ENCODE measurements at places on chromosomes 13 and 19.

DNA sequence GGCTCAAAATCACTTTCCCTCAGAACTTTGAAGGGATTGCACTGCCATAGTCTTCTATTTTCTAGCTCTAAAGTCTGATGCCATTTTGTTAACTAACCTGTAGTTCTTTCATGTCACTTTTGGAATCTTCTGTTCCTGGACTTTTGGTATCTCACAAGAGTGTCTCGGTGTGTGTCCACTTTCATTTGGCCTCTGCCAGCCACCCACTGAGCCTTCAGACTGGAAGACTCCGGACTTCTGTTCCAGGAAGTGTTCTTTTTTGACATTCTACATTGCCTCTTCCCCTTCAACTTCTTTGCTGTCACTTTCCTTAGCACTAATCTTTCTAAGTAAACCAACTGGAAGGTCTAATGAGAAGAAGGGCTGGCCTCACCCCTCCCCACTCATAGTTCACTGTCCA lies 25.0 kb upstream of the LAMP1 start:
- DNase-seq = no peak

GRCh38 chr13:59745392-59745788 lies 418.3 kb downstream of the DIAPH3 start:
- no peak for DNase-seq

DNA sequence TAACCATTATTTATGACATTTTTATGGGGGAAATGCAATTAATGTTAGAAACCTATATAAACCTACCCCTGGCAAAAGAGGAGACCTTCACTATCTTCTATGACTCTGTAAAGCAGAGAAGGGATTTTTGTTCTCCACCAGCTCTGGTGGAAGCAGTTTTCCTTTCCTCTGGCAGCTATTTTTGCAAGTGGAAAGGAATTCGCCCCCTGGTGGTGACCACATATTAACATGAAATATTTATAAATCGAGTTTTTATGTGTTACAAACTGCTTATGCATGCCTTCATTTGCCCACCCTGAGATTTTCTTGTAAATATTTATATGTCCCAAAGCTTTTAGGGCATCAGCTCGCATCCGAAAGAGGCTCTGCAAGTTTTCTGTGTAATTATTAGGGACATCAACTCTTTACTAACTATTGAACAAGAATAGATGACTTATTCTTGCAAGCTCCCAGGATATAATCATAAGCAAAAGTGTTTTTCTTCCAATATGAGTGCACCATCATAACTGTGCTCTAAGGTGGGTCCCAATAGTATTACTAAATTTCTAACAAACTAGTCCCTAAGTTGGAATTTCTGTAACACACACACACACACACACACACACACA lies 62.4 kb downstream of the SERTM1 start:
- peak; percentile 38 for DNase-seq

- no peak for DNase-seq
Measured at GRCh38 chr19:703651-704446, 4.9 kb upstream of the PALM start.

DNA sequence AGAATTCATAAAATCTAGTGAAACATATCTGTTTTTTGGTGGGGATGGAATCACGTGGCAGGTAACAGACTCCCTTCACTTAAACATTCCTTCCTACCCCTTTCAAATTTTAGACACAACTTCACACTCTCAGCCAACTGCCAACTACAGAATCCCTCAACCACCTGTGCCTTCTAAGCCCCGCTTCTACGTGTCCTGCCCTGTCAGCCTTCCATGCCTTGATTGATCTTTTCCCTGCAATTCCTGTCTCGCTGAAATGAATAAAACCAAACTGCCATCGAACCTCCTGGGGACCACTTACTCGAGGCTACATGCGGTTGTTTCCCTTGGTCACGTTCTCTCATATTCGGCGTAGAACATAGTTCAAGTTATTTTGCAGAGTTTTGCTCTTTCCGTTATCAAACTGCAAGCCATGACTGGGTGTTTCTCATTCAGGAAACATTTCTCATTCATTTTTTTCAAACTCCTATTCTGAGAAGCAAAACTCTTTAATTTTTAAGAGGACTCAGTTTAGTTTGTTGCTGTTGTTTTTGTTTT lies 1.1 kb downstream of the ZNF625 start:
- no peak for DNase-seq

DNA sequence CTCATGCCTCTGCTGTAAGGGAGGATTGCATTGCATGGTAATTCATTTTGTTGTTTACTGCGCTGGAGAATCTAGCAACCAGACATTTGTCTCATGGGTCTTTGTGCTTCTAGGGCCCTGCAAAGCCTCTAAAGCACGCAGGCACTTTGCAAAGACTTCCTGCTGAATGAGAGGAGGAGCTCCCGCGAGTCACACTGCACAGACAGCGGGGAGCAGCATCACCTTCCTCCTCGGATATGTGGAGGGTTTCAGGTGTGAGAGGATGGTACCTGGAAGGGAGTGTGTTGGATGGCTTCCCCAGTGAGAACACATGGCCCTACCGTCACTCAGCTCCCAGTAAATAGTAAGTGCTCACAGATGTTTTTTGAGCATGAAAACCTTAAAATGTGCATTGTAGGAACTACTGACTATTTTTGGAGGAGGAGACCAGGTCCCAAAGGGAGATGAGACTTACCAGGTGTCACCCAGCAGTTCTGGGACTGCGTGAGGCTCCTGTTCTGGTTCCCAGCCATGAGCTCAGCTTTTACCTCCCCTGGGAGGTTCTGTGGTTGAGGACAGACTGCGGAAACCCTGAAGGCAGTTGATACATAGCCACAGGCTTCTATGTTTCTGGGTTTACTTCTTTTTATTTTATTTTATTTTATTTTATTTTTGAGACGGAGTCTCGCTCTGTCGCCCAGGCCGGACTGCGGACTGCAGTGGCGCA lies 278.0 kb downstream of the FGF9 start:
- no peak for DNase-seq

DNA sequence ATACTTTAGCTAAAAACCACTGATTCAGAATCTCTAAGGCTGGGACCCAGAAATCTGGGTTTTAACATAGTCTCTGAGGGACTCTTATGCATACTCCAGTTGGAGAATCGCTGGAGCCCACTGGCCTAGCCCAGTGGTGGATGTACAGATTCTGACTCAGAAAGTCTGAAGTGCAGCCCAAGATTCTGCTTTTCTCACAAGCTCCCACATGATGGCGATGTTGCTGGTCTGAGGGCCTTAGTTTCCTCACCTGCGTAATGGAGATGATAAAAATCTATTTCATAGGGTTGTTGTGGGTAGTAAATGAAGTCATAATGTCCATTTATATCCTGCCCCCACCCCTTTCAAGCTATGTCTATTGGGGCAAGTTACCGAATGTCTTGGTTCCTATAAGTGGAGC lies 7.7 kb upstream of the CDADC1 start:
- DNase-seq = no peak

- DNase-seq = no peak
Measured at GRCh38 chr13:23870356-23871140, 18.7 kb downstream of the MIPEP start.

DNA sequence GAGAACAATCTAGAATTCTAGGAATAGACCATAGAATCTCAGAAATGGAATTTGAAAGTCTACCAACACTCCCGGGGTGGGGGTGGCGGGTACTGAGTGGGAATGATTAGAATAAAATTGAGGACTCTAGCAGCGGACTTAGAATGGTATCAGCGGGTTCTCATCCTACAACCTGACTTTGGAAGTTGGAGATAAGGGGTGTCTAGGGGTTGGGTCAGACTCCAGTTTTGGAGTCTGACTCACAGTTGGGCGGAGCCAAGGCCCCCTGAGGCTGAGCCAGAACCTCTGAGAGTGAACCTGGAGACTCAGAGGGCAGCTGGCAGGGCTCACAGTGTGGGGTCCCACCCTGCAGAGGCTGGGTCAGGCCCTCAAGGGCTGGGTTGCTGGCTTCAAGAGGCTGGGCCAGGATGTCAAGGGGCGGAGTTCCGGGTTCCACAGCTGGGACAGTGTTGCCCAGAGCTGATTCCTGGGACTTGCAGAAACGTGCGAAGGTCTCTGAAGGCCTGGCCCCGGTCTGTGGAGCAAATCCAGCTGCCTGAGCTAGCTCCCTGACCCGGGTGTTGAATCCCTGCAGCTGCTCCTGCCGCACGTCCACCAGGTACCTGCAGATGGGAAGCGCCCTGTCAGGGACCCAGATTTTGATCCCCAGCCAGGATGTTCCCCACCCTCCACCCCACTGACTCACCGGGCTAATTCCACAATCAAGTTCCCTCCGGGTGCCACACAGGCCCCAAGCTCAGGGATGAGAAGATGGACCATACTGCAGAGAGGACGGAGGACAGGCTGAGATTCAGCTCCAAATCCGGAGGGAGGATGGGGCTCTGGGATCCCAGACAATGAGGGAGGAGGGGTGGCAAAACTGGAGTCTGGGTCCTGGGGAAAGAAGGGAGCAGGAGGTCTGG lies 1.6 kb upstream of the TNNI3 start:
- DNase-seq = no peak

GRCh38 chr13:73782450-73783449 lies 351.5 kb downstream of the KLF12 start:
- DNase-seq = no peak

GRCh38 chr19:45403781-45404556 lies 900 bp downstream of the PPP1R13L start:
- no peak for DNase-seq

DNA sequence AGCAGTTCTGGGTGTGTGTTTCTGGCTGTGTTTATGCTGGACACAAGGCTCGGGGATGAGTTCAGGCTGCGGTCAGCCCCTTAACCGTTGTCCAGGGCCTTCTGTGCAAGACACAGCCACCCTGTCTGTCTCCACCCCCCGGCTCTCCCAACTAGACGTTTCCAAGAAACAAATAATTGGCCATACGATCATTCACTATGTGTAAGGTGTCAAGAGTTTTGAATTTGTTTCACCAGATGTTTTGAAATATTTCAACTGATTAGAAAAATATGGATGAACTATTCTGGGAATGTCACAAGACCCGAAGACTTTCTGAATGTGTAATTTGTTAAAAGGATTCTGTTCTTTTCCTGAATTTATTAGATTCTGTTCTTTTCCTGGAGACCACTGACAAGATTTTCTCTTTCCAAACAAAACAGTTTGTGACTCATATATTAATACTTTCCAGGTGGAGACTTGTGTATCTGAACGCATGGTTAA lies 318.2 kb downstream of the MYO16 start:
- no peak for DNase-seq
